ENCODE measurements at places on chromosomes 7 and 10.

GRCh38 chr7:15174485-15174884 is 271.9 kb upstream of the DGKB start:
- DNase-seq: no peak

GRCh38 chr10:70774810-70775678 is 10.1 kb downstream of the TBATA start:
- DNase-seq: peak; percentile 27

DNA sequence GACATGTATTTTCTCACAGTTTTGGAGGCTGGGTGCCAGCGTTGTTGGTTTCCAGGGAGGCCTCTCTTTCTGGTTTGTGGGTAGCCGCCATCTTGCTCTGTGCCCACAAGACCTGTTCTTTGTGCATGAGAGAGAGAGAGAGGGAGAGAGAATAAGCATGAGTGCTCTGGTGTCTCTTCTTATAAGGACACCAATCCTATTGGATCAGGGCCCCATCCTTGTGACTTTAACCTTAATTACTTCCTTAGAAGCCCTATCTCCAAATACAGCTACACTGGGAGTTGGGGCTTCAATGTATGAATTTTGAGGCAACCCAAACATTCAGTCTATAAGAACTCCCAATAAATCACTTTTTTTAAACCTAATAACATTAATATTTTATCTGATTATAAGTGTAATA is 114.6 kb downstream of the PARP12 start:
- no peak for DNase-seq

GRCh38 chr10:29780639-29781038 is 145.9 kb upstream of the SVIL start:
- no peak for DNase-seq

GRCh38 chr7:102030696-102031095 is 213.3 kb downstream of the CUX1 start:
- DNase-seq: no peak

Measured in activated T-cell treated with anti-CD3 and anti-CD28 coated beads, Interleukin-2, amount 50 U/mL, for 24 hours (primary cell).